ENCODE measurements at places on chromosomes 1 and 21. TPM values are rescaled to one million over a fixed set of nuclear protein-coding genes. Genes with fewer than 3 reads are reported as not detected.

DNA sequence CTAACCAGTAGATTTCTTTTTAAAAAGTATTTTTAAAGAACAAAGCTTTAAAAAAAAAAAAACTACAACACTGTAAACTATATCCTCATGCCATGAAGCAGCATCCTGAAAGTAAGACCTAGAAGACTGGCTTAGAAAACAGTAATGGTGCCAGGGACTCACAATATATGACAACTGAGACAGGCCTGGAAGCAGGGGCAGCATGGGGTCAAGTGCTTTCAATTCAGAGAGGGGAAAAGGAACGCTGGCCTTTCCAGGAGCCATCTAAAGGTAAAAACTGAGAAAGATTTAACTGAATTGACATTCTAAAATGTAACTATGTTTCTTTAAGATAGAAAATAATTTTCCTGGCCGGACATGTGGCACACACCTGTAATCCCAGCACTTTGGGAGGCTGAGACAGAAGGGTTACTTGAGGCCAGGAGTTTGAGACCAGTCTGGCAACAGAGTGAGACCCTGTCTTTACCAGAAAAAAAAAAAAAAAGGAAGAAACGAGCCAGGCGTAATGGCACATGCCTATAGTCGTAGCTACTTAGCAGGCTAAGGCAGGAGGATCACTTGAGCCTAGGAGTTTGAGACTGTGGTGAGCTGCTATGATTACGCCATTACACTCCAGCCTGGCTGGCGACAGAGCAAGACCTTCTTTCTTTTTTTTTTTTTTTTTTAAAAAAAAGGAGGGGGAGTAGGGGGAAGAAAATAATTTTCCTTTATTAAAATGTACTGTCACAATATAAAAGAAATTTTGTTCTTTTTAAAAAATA is 54.1 kb downstream of the SLC35D1 start:
- DNase-seq = no peak

DNA sequence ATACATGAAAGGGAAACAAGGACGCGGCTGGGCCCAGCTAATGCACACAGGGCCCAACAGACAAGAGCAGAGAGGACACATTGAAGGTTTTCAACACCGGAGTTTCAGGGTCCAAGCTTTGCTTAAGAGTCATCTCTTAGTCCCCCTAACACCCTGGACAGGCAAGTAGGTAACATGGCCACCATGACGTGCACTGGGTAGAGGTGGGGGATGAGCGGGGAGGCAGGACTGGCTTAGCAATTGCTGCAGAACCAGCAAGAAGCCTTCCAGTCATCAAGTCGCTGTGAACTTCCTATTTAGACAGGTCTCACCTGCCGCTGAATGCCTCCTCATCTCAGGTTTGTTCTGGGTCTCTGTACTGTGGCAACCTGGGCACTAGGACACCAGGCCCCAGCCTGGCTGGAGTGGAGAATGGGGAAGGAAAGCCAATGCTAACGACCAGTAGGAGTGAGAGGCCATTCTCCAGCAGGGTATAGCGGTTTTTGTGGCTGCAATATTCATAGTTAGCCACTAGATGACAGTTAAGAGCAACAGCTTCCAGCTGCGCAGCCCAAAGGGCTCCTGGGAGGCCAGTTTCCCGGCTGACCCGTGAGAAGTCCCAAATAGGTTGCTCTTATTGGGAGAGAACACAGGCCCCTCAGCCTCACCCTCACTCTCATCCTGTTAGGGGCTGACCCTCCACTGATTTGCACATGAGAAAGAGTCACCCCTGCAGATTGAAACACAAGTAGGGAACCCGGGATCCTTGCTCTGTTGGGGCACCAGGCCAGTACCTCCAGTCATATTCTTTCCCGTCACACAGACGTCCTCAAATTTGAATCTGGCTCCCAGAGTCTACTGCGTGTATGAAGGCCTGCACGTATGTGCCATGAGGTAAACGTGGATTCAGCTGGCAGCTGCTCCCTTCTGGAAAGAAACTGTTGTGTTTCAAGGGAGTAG is 6.0 kb upstream of the PIGC start:
- DNase-seq = no peak

OR2T2 gene
- total RNA-seq = not detected

DNA sequence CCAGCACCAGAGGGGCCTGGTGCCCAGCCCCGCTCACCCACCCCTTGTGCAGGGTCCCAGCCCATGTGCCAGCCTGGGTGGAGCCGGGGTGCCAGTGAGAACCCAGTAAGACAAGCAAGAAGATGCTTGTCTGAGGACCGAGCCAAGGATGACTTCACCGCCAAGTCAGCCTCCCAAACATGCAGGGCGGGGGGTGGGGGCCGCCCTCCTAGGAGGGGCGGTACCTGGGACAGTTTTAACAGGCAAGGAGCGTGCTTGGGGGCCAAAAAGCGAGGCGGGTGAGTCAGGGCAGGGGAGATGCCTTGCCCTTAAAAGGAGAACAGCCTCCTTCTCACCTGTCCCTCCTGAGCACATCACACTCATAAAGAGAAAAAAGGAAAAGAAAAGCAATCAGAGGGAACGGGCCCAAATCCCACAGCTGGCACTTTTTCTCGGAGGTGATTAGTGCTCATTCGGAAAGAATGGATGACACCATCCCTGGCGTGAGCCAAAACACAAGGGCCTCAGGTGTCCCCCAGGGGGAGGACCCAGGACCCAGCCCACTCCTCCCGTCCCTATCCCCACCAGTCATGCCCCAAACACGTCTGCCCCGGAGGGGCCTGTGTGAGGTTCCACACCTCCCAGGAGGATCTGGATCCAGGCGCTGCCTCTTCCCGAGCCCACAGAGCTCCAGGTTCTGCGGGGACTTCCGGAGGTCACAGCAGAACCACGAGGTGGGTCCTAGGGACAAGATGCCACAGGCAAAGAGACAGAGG is 77.6 kb upstream of the IFFO2 start:
- no peak for DNase-seq

DNA sequence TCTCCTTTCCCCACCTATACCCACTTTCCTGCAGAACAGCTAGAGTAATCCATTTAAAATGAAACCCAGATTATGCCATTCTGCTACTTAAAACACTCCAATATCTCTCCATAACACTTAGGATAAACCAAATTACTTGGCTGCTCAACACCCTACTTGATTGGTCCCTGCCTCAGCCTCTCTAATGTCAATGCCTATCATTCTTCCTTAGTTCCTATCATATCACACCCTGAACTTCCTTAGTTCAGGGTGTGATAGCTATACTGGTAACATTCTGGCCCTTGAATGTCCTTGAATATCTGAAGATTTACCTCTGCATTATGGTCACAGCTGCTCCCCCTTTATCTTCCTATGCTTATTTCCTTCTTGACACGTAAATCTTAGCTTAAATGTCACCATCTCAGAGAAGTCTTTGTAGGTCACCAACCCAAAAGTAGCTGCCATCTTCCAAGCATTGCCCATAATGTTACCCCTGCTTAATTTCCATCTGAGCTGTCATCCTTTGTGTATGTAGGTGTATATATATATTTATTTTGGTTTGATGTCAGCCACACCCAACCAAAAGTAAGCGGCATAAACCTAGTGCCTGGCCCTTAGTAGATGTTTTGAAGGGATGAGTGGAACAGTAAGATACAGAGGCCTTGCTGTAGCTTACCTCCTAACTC is 379.8 kb downstream of the PTPRC start:
- no peak for DNase-seq

- no peak for DNase-seq
Measured at GRCh38 chr1:170495006-170495405, 37.0 kb upstream of the GORAB start.

NR1I3 gene
- total RNA-seq = not detected

DNA sequence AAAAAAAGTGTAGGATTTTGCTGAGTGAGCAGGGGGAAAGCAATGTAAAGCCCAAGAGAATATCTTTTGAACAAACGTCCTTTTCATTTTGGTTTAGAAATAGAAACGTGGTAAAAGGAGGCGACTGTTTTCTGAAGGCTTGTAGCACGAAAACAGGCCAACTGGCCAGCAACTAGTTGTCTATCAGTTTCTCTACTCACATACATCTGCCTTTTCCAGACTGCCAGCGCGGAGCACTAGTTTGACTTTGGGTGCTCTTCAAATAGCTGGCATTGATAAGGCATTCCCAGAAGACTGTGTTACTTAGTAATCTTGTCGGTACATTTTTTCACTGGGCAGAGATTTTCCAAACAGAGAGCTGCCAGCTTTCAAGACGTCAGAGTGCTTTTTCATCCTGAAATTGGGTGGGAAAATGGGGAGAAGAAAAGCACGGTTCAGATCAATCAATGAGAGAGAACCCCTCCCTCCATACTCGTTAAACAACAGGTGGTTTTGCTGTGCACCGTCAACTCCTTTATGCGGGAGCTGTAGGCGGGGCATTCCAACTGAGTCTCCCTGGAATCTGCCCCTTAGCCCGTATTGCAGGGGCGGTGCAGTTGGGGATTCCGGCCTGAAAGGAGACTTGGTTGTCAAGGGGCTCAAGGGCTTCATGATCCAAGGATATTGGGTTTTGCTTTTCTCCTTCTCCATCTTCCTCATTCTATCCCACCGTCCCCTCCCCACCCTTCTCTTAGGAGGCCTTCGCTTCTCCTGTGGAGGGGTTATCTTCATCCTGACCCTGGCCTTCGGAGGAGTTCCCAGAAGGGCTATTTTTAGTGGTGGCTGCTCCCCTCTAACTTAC is 884 bp upstream of the LRRC8C start:
- DNase-seq = no peak

GRCh38 chr1:31327381-31327780 is 30.5 kb downstream of the ZCCHC17 start:
- DNase-seq = no peak

DNA sequence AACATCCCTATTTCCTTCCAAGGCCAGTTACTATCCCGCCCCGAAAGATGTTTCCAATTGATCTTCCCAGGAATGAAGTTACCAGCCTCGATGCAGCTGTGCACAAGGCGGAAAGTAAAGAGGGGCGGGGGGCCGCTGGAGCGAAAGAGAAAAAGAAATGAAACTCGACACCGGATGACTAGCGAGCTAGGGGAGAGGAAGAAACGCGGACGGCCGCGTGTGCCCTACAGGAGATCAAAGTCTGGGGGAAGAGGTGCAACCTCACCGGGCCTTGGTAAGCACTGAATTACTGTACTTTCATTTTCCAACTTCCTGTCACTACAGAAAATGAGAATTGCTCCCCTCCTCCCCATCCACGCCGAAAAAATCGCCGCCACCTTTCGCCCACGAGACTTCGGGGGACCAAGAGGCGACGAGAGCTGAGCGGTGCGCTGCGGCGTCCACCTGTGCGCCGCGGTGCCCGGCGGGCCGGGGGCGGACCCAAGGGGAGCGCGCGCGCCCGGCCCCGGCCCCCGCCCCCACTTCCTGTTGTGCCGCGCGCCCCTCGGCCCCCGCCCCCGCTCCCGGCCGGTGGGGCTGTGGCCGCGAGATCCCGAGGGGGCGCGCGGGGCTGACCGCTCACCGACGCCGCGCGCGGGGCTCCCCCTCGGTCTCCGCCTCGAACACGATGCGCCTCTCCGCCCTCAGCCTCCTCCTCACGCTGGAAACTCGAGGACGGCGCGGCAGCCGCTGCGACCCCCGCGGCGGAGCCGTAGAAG is 622 bp downstream of the ELK4 start:
- DNase-seq = peak; percentile 70

DNA sequence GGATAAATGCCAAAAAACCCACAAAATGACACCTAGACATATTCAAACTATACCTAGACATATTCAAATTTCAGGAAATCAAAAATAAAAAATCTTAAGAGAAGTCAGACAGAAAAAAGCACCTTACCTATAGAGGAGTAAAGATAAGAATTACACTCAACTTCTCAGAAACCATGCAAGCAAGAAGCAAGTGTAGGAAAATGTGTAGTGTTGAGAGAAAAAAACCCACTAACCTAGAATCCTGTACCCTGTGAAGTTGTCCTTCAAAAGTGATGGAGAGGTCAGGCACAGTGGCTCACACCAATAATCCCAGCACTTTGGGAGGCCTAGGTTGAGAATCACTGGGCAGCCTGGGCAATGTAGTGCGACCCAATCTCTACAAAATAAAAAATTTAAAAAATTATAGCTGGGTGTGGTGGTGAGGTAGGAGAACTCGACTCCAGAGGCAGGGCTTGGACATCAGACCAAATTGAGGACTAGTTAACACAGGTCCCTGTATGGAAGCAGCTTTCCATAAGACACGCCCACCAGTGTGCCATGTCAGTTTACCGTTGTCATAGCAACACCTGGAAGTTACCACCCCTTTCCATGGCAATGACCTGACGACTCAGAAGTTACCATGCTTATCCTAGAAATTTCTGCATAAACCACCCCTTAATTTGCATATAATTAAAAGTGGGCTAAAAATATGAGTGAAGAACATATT is 20.7 kb downstream of the PDIK1L start:
- no peak for DNase-seq
